Activated naive CD4-positive, alpha-beta T cell treated with Interleukin-2 at 50 U/mL for 16 hours (primary cell): ENCODE measurements at places on chromosomes 2 and 18.
A peak's percentile ranks its signal among the peaks of the same experiment; 100 is the strongest.

GRCh38 chr18:45221363-45221762 is 393.9 kb upstream of the SLC14A2 start:
- DNase-seq, result no peak

DNA sequence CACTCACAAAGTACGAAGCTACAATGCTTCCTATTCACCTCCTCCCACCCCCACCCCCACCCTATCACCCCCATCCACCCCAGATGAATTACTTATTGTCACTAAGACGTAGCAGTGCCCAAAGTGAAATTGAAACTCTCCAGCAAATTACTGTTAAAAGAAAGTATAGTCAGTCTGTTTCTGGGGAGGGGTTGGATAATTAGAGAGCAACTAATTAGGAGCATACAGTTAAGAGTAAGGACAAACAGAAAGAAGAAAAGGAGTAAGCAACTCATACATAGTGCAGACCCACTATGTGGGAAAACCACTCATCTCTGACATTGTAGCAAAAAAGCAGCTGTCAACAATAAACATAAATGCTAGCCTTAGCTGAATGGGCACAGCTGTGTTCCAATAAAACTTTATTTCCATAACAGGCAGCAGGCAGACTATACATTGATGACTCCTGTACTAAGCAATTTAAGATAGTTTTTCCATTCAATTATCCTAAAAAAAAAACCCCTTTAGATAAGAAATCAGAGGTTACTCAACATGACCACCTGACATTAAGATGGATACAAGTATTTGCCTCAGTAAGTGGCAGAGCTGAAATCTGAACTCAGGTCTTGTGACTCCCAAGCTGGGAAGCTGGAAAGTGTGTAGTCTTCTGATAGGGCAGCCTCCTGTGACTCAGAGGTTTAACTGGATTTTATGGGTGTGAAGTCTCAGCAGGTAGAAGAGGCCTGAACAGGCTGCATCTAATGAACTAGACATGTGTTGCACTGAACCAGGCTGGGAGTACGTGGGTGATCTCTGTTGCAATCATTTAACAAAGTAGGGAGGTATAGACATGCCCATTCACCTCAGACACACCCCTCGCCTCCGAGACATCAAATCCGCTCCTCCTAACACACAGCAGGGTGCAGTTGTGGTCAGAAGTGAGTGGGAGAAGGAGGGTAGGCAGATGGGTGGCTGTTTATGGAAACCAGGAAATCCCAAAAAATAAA is 171.8 kb upstream of the KLF7 start:
- DNase-seq, result peak; percentile 21

GRCh38 chr18:11981192-11981542 is at the start of gene IMPA2:
Gene IMPA2, plus strand, starts transcription at chr18:11981507. Its CDS starts 163 bp downstream, at chr18:11981670.
- no peak for DNase-seq

GRCh38 chr2:20514596-20515269 is 67.9 kb downstream of the RHOB start:
- no peak for DNase-seq

DNA sequence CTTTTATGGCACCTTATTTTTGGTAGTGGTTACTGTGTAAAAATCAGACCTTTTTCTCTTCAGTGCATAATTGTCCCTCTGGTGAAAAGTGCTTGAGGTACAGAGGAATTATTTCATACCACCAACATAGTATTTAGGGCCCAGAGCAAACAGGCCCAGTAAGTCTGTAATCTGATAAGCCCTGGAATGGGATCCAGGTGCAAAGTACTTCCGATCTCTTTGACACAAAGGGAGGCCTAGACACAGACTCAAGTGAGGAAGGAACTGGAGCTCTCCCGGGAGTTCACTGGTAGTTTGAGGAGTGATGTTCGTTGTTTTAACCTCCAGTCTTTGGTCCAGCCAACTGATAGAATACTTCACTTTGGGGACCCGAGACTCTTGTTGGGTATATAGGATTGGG is 57.4 kb downstream of the RAB31 start:
- no peak for DNase-seq

DNA sequence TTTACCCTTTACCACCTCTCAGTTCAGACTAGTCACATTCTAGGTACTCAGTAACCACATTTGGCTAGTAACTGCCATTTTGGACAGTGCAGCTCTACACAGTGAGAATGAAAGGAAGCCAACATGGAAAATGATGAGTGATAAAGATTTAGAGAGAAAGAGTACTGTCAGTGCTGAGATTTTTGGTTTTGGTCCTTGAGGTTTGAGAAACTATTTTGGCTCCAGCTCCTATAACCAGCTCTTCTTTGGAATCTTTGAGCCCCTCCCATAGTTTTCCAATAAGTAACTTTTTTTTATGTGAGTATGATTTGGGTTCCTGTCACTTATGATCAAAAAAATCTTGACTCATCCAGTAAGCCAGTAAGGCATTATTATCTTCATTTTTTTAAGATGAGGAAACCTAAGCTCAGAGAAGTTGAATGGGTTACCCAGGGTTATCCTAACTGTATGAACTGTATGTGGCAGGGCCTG is 173.0 kb downstream of the BABAM2 start:
- no peak for DNase-seq

- DNase-seq, result no peak
These were observed at the start of gene CYS1 for GRCh38 chr2:10079870-10080535. Gene CYS1, minus strand, starts transcription at chr2:10080411. Its CDS starts 188 bp downstream, at chr2:10080223.

DNA sequence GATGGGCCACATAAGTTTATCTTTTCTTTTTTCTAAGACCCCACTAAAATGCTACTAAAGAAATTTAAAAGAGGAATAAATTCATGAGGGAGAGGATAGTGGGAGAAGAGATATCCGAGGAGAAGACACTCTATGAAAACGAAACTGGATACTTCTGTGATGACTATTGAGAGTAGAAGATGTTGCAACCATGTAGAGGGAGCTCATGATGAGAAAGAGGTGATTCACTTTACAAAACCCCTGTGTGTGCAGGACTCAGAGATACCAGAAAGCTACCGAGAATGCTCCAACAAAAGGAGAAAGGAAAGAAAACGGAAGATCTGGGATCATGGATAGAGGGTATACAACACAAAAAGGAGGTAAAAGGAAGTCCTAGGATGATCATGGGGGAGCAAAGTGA is 34.9 kb downstream of the SLC38A11 start:
- DNase-seq, result no peak

GRCh38 chr2:174561972-174562370 is 35.6 kb downstream of the WIPF1 start:
- DNase-seq, result no peak

GRCh38 chr2:25700221-25700660 is 26.9 kb upstream of the DTNB start:
- peak; percentile 24 for DNase-seq

GRCh38 chr18:79764131-79764530 is 33.6 kb upstream of the KCNG2 start:
- DNase-seq, result no peak

- DNase-seq, result no peak
These were observed 2.8 kb upstream of the CYB5A start for GRCh38 chr18:74294526-74294925.

DNA sequence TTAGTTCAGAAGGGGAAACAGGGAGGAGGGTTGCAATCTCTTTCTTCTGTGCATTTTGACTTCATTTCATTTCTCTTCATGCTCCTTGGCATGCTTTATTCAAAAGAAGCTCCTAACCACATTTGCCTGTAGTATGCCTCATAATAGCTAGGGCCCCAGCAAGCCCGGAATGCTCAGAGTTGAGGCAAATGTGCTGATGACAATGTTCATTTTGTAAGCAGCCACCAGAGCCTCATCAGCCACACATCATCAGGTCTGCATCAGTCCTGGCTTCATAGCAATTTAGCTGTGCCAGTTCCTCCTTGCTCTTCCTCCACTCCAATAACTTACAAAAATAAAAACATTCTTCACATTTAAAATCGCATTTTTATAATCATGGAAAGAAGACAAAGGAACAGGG is 65.4 kb upstream of the MMADHC start:
- no peak for DNase-seq

- no peak for DNase-seq
These were observed 6.5 kb downstream of the SLC66A3 start for GRCh38 chr2:11161747-11162146.

DNA sequence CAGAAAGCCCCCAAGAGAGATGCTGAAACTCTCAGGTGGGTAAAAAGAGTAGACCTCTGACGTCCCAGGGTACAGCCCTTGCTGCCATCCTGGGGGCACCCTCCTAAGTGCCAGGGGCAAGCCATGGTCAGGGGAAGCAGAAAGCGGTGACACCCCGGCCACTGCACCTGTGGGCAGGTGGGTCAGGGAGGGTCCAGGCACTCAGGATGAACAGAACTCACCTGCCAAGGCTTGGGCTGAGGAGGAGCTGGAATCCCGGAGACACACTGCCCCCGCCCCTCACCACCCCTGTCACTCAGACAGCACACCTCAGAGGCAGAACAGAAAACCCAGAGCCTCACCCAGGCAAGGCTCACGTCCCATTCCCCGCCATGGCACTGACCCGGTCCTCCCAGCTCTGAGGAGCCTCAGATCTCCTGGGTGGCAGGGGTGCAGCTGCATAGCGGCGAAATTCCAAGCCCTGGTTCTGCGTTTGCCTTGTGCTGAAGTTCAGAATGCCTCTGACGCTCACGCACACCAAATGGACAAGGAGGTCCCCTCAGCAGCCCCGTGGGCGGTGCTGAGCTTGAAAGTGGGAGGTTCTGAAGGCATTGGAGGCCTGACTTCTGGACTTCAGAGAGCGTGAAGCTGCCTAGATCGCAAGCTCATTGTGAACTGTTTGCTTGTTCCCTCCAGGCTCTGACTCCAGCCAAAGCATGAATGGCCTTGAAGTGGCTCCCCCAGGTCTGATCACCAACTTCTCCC is 4.3 kb downstream of the GPR17 start:
- no peak for DNase-seq

- no peak for DNase-seq
These were observed 34.0 kb upstream of the STRN start for GRCh38 chr2:37000318-37000717.

GRCh38 chr18:48804856-48805610 is 145.7 kb downstream of the SMAD7 start:
- DNase-seq, result no peak

- no peak for DNase-seq
These were observed 71.0 kb upstream of the THUMPD2 start for GRCh38 chr2:39849982-39850526.

- no peak for DNase-seq
These were observed 882.4 kb upstream of the FAM98A start for GRCh38 chr2:34481542-34481941.

DNA sequence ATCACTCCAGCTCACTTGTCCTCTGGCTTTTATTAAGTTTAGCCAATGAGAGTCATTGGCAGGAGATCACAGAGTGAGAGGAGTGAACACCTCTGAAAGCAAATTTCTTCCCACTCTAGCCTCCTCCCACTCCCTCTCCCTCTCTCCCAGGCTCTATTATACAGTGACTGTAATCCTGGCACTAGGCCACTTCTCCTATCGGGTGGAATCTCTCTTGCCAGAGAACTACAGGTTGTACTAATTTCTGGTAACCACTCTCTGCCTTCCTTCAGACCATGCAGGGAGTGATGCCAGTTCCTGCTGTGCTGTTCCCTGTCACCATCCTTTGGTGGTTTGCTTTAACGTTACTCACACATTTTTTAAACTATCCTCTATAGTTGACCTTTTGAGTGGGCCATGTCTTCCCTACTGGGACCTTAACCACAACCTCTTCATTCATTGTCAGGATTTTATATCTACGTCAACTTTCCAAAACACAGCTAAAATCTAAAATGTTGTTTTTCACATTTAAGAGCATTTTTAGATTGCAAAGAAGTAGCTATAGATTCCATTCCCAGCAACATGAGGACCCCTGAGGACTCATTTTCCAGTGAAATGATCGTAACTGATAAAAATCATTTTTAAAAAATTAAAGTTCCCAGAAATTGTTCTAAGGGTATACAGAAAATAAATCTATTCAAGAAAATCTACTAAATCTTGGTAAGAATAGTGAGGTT is 217.1 kb downstream of the MREG start:
- DNase-seq, result no peak

DNA sequence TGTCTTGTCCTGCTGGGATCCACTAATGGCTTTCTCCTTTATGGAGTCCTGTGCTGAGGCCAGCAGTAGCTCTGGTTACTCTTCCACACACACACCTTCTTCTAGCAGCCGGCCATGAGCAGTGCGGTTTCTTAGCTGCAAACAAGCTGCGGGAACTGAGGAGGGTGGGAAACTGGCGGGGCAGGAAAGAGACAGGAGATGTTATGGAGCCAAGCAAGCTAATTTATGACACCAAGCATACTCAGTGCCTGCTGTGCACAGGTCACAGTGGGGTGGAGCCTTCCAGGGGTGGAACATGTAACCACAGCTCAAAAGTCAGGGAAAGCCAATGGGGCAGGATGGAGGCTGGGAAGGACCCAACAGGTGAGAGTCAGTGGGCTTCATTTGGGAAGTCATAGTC is 180.8 kb downstream of the FAM210A start:
- no peak for DNase-seq

DNA sequence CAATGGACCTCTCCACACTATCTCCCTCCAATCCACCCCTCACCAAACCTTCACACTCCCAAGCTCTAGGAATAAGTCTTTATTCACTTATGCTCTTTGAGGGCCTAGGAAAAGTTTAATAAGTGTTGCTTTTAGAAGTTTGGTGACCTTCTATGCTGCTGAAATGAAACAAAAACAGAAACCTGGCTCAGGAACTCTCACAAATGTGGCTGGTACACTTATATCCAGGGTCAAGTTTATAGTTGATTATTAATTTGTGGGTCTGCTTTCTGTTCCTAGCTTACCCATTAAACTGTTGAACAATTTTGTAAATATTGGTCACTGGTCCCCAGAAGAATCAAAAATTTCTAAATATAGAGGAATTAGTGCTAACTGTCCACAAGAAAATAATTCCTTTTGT is 14.2 kb upstream of the ANKRD44 start:
- DNase-seq, result no peak

- DNase-seq, result no peak
These were observed 18.7 kb upstream of the LHCGR start for GRCh38 chr2:48774251-48774650.

GRCh38 chr2:100247256-100248043 is 74.9 kb downstream of the LONRF2 start:
- DNase-seq, result no peak

- DNase-seq, result no peak
These were observed 119.3 kb downstream of the MRO start for GRCh38 chr18:50700245-50701165.

DNA sequence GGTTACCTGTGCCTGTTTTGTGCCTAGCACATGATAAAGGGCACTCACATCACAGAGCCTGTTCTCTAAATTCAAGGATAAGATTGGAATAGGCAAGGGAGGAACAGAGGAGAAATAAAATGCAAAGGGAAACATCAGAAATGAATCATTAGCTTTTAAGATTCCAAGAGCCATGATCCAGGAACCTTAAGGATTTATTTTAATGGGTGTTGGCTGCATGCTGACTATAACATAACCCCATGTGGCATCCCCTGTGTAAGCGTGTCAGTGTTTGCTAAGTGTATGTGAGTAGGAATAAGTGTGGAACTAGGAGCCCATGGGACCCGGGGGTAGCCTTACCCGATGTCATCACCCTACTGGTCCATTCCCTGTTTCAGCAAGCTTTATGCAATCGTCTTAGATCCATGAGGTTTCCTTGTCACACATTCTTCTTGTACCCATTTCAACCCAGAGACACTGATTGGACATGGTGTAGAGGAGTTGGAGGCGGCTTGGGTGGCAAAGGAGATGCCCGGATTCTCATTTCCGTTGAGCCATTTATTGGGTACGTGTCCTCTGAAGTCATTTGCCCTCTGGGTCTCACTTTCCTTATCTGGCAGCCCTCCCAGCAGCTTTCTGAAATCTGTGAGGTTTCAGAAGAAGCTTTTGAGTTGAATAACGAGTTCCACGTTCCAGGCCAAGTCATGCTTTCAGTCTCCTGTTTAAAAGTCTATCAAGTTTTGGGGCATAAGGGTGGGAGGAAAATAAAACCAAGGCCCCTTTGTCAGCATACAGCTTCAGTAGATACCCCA is 117.0 kb downstream of the MGAT5 start:
- DNase-seq, result no peak

- no peak for DNase-seq
These were observed 7.3 kb upstream of the CAPN10 start for GRCh38 chr2:240579071-240579762.
